ENCODE measurements at places on chromosomes 13 and 19. TPM values are rescaled to one million over a fixed set of nuclear protein-coding genes. Genes with fewer than 3 reads are reported as not detected.

DNA sequence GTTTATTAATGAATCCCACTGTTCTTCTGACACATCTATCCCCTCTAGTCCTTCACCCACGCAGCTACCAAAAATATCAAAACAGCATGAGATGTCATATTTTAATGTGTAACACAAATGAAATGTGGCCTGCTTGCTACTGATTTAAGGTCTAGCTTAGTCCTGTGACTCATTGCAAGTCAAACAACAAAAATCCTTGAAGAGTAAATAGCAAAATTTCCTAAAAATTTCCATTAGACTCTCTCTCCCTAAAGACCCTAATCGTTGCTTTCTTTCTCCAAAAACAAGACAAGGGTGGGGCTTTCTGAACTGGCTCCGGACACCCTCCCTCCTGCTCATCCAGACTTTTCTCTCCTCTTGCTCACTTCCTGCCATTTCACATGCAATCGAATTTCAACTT lies 99.9 kb upstream of the IPO5 start:
- no peak for DNase-seq

- no peak for DNase-seq
Observed at GRCh38 chr19:54473071-54473891, at the start of gene CDC42EP5. Gene CDC42EP5 (minus strand): TSS chr19:54473296. CDS start chr19:54465547, 7,749 bp downstream.

DNA sequence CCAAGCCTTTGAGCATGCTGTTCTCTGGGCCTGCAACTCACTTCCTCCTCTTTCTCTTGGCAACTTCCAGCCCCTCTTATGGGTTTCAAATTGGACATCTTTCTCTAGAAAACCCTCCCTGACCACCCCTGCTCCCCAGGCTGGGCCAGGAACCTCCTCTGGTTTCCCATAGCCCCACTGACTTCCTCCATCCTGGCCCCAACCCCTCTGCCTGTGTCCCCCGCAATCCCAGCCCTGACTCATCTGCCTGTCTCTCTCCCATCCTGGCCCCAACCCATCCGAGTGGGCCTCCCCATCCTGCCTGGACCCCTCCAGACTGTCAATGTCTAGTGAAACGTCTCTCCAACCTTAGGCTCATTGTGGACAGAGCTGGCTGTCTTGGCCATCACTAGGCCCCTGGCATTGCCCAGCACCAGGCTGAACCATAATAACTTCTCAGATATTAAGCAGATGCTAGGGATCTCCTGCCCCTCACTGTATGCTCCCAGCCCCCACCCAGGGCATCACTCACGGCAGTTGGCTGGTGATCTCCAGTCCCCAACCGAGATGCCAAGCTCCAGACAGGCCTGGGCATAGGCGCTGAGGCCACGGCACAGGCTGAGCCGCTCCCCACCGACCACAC lies 16.8 kb downstream of the FCGBP start:
- DNase-seq = no peak

DNA sequence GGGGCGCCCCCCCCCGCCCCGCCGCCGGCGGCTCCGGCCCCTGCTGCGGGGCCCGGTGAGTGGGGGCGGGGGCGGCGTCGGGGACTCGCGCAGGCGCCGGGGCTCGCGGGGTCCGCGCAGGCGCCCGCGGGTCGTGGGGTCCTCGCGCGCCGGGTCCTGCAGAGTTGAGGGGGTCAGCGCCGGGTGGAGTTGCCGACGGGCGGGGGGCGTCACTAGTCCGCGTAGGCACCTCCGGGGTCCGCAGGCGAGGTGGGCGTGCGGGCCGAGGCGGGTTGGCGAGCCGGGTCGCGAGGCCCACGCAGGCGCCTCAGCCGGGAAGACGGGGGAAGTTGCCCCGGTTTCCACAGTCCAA lies 365 bp downstream of the PPP6R1 start:
- DNase-seq = no peak

DNA sequence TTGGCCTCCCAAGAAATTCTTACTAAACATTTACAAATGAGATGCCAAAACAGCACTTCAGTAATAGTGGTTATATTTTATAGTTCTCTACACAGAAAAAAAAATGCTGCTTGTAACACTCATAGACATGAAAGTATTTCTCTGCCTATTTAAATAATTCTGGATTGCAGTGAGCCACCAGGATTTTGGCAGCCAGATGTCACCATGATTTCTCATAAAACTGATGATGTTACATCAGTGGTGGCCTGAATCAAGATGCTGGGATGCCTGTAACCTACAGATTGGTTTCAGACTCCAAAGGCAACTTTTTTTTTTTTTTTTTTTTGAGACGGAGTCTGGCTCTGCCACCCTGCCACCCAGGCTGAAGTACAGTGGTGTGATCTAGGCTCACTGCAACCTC lies 2.7 kb upstream of the CAPS start:
- no peak for DNase-seq

The TMEM190 gene
- total RNA-seq = not detected

The ZNF610 gene
- 2.3 TPM for total RNA-seq

Measured in renal cortical epithelial cell (primary cell).